ENCODE measurements at places on chromosomes 13 and 19.

GRCh38 chr19:50203281-50204080, at the start of gene MYH14:
Gene MYH14 (plus strand): TSS chr19:50203622. CDS start chr19:50210366, 6,744 bp downstream.
- no peak for DNase-seq

GRCh38 chr13:81757348-81757970, 1416.5 kb upstream of the SPRY2 start:
- no peak for DNase-seq

DNA sequence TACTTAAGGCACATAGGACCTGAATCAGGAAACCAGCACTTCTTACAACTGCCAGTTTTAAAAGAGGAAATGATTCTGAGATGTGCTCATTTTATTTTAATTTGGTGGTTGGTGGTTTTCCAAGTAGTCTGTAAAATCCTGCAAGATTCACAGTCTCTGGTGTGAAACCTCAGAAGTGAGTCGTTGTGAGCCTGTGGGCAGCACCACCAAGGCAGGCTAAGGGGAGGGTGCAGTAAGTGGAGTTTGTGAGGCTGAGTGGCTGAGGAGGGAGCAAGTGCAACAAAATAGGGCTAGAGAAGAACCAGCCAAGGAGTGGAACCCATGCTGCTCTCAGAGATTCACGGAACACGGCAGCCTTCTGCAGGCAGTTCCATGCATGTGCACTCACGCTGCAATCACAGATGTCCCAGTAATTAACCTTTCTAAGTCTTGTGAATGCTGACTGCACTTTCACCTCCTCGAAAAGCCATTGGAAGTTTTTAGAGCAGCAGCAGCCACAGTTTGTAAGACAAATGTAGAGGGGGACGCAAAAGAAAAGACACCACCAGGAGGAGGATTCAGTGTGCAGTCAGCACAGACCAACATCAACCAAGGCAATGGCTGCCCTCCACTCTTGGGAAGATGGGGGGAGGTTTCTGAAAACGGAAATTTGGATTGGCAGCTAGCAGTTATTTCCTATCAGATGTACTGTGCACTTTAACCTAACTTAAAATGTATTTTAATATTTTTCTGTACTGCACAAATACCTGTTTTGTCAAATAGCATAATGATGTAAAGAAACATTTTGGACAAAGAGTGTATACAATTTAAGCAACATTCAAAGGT, 44.9 kb downstream of the ESD start:
- no peak for DNase-seq

- no peak for DNase-seq
Observed at GRCh38 chr19:16293118-16294091, 31.2 kb upstream of the KLF2 start.

DNA sequence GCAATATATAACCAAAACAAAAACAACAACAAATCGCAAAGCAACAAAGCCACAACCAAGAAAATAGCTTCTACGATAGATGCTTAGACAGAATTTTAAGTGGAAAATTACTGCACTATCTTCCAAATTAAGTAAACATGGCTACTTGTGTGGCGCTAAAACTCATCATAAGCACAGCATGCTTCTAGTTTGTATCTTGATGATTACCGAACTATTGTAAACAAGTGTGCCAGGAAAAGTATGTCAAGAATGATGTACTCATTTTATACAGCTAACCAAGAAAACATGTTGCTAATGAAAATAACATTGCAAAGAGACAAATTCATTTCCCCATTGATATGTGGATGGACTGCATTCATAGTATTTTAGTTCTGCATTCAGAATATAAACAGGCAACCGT, 271.9 kb upstream of the GPC6 start:
- DNase-seq: no peak

GRCh38 chr13:113202912-113203311, 5.6 kb downstream of the PCID2 start:
- no peak for DNase-seq

DNA sequence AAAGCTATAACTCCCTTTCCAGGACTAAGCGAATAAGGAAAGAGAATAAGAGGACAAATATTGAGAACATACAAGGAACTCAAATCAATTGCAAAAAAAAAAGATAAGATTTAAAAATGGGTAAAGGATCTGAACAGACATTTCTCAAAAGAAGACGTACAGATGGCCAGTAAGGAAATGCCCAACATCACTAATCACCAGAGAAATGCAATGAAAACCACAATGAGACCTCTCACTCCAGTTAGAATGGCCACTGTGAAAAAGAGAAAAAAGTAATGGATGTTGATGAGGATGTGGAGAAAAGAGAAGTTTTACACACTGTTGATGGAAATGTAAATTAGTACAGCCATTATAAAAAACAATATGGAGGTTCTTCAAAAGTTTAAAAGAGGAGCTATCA, 63.8 kb downstream of the VWA8 start:
- no peak for DNase-seq

DNA sequence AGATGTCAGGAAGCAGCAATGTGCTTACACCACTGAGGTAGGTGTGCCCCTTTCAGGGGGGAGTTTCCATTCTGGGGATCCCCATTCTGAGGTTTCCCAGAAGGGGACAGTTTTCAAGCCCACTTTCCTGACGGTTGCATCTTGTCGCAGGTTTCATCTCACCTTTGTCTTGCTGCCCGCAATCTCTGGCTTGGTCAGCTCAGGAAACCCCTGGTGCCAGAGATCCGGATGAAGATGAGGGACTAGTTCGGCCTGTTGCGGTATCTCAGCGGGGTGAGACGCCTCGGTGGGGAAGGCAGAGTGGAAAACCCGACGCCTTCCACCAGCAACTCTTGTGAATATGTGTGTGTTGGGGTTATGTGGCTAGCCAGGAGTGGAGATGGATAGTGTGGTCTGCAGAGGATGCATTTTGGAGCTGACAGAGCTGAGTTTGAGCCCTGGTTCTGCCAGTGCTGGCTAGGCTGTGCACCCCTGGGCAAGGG, 13.1 kb downstream of the TNFSF9 start:
- no peak for DNase-seq

GRCh38 chr19:35754370-35755130, 2.3 kb downstream of the HSPB6 start:
- no peak for DNase-seq

Data from CMK (cell line).